Stimulated activated CD4-positive, alpha-beta T cell treated with anti-CD3 and anti-CD28 coated beads, Interleukin-1b, Interleukin-23, amount 100 ng/mL, for 1 hour (primary cell): ENCODE measurements at places on chromosomes 3 and 15.

DNA sequence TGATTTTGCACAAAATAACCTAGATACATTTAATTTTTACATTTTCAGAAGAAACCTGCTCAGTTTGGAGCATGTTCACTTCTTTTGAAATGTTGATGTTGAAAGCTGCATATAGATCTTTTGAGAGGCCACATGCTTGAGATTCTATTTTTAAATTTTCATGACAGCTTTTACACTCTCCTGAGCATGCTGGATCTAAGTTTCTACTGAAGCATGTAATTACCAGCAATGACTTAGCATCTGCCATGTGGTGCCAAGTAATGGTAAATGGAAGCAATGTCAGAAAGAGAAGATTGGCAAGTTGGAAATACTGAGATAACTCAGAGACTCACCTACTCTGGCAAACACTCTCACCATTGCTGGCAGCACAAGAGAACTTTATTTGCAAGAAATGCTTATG lies 310.6 kb downstream of the NSUN3 start:
- no peak for DNase-seq

- no peak for DNase-seq
These were observed 392.8 kb upstream of the WNT5A start for GRCh38 chr3:55879901-55880331.

DNA sequence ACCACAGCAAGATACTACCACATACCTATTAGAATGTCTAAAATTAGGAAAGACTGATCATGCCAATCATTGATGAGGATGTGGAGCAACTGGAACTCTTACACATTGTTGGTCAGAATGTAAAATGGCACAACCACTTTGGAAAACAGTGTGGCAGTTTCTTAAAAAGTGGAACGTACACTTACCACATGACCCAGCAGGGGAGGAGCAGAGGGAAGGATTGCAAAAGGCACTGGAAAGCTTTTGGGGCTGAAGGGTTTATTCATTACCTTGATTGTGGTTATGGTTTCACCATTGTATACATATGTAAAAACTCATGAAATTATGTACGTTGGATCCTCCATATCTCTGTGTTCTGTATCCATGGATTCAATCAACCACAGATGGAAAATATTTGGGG lies 3.3 kb upstream of the EHD4 start:
- DNase-seq: no peak

DNA sequence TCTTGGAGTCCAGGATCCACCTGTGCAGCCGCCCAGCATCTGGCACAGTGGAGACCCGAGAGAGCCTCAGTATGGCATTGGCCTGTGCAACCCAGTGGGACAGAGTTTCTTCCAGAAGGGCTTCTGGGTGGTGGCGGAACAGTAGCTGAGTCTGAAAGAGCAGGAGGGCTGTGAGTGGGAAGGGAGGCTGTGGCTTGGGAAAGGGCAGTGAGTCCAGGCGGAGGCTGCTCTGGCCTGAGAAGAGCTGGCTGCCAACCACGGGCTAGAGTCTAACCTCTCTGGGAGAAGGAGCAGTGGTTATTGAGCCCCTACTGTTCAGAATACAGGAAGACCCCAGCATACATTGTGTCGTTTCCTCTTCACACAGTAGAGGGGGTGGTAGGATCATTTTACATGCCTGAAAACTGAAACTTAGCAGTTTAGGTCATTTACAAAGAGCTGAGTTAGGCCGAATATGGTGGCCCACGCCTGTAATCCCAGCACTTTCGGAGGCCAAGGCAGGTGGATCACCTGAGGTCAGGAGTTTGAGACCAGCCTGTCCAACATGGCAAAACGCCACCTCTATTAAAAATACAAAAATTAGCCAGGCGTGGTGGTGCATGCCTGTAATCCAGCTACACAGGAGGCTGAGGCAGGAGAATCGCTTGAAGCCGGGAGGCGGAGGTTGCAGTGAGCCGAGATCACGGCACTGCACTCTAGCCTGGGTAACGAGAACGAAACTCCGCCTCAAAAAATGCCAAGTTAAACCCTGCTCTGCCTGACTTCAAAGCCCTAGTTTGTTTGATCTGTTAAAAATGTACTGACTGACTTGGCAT lies 3.2 kb downstream of the AEN start:
- no peak for DNase-seq

DNA sequence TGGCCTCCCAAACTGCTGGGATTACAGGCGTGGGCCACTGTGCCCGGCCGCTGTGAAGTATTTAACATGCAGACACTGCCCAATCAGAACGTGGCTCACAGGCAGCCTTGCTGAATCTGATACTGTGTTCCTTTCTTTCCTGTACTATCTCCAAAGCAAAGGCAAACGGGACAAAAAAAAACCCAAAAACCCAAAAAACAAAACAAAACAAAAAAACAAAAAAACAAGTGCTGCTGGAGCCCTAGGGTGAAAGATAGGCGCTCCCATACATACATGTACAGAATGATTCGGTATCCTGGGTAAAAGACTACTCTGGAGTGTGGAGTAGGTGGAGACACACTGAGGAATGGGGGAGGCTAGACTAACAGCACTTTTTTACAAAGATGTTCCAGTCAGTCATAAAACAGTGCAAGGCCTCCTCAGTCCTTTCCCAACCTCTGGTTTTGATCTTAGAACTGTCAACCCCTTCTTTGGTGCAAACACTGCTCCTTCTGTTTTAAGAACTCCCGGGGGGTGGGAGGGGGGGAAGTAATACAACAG lies 7.7 kb upstream of the MAP1A start:
- DNase-seq: no peak

DNA sequence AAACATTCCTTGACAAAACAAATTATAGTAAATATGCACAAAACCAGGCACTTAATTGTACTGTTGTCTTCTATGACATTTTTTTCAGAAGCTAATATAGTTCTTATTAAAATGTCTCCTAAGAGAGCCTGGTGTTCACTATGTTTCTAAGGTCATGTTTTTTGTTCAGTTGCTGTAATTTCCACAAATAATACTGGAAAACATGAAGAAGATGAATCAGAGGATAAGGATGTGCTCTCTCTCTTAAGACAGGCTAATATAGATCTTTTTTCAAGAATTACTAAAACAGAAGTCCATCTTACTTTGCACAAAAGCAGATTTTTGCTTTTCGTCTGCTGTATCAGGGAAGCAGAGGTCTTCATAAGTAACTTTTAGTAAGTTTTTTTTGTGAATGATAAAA lies 823.0 kb upstream of the NECTIN3 start:
- no peak for DNase-seq

GRCh38 chr15:96200357-96200967 lies 130.0 kb upstream of the NR2F2 start:
- DNase-seq: no peak

- no peak for DNase-seq
These were observed 230.2 kb upstream of the EIF1B start for GRCh38 chr3:40079203-40079846.

- DNase-seq: no peak
These were observed 28.6 kb downstream of the DAPK2 start for GRCh38 chr15:64017591-64018163.

DNA sequence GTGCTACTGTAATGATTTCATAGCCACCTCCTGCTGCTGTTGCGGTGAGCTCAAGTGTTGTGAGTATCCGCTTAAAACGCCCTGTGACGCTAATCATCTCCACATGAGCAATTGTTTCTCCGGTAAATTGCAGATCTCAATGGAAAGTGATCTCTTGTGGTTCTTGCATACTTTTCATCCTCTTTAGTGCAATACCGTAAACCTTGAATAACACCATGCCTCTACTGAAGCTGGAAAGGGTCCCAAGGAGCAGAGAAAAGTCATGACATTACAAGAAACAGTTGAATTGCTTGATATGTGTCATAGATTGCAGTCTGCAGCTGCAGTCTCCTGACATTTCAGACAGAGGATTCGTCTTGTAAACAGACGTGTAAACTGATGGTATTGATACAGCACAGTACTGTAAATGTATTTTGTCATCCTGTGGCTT lies 6.0 kb upstream of the CEMIP start:
- no peak for DNase-seq

GRCh38 chr3:184776916-184777315 lies 35.0 kb upstream of the VPS8 start:
- DNase-seq: no peak

DNA sequence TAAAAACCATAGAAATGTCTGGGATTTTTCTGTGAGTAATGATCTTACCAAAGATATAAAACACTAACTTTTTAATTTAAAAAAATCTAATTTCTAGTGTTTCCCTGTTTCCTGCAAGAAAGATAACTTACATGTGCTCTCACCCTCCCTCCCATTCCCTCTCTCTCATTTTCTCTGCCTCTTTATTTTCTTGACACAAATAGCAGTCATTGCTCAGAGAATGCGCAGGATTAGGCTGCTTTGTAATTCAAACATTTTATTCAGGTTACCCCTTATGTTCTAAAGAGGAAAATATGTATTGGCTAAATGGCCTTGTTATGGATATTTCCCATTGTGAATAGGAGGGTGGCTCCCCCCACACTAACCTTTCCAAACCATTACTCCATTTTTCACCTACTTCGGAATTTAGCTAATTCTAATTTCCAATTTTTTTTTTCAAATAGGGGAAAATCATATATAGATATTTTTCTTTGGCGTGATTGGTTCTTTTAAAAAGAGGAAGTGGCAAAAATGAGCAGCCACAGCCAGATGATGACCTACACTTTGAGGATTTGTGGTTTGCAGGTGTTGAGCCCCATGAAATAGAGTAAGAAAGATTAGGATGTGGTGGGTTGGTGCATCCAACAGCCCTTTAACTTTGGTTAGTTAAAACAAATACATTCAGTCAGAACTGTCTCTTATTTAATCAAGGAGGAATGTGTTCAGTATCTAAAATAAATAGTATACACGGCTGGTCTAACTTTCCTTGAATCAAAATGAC lies 554.4 kb downstream of the IGSF11 start:
- DNase-seq: no peak

DNA sequence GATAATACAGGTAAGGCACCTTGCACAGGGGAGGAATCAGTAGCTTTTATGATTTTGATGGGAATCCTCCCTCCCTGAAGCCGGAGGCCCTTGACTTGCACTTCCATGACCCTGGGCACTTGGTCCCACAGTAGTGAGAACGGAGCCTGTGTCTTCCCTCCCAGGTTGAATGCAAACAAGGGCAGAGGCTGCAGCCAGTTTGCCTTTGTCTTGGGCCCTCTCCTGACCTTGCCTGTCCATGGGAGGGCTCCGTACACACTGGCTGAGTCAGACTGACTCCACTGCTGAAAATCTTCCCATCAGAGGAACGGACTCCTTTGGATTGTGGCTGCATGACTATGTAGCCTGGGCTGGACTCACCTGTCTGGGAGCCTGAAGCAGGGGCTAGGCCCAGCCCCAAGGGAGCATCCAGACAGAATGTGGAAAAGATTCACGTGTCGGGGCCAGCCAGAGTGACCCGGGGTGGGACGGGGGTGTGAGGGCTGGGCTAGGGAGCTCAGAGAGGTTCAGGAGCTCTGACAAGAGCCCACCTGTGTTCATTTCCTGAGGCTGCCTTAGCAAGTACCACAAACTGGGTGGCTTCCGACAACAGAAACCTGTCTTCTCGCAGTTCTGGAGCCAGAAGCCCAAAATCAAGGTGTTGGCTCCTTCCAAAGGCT lies 9.5 kb downstream of the TBC1D21 start:
- no peak for DNase-seq

- DNase-seq: no peak
These were observed 6.7 kb upstream of the CMTM7 start for GRCh38 chr3:32384938-32385337.

- no peak for DNase-seq
These were observed 5.7 kb upstream of the FBLN2 start for GRCh38 chr3:13543253-13543652.

DNA sequence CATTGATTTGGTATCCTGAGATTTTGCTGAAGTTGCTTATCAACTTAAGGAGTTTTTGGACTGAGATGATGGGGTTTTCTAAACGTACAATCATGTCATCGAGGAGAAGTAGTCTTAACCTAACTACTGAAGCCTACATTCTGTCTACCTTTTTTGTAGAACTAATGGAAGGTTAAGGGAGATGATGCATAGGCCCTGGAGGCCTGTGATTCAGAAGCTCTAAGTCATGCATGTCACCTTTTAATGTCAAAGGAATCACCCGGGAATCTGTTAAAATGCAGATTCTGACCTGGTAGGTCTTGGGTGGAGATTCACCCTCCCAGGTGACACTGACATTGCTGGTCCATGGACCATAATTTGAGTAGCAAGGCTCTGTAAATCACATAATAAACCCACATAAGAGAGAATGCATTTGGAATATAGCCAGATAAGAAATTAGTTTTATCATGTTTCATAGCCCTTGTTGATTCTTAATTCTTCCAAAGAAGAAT lies 64.9 kb downstream of the GHSR start:
- DNase-seq: no peak

- no peak for DNase-seq
These were observed 911.6 kb downstream of the ROBO1 start for GRCh38 chr3:78856164-78856563.

DNA sequence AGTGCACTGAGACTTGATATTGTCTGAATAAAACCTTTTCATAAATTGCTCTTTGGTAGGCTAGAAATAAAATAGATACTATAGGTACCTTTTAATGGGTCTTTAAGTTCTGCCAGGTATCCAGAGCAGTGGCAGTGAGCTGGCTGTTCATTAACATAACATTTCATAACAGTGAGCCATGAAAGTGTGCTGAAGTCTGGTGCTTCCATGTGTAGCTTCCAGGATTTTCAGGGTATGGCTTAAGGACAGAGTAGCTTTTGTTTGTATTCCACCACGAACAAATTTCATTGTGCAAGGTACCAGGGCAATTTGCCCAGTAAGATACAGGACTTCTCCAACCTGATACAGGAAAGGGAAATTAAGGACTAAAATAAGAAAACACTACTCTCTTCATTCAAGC lies 124.7 kb upstream of the NANOGP8 start:
- no peak for DNase-seq

GRCh38 chr3:128256131-128256530 lies 102.8 kb downstream of the EEFSEC start:
- no peak for DNase-seq

DNA sequence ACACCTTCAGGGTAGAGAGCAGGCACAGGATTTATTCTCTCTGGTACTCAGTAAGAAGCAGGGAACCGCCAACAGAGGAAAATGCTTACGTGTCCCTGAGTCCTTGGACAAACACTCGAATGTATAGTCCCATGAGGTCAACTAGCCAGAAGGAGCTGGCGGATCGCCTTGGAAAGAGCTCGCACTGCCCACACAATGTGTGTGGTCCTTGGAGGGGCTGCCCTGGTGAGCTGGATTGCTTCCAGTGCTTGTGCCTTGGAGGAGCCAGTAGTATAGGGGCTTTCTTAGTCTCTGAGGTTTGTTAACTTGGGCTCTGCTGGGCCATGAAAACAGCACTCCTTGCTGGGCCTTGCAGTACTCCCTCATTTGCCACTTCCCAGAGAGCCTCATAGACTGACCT lies 40.7 kb upstream of the VILL start:
- DNase-seq: no peak

- no peak for DNase-seq
These were observed 22.3 kb upstream of the BMF start for GRCh38 chr15:40130799-40131502.

DNA sequence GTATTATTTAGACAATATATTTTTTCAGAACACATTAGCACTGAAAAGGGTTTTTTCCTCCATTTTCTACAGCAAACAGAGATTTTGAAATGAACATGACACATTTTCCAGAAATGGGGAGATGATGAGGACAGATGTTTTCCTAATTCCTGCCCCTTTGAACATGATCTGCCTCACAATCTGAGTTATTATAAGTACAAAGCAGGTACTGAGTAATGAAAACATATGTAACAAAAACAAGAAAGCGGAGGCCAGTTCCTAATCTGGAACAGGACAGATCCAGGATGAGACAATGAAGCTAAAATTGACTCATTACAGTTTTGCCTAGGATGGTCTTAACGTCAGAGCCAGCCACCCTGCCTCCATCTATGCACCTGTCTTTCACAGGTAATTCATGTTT lies 642.8 kb upstream of the NR2F2 start:
- no peak for DNase-seq
